Cardiac fibroblast (primary cell): ENCODE measurements at places on chromosomes 5 and 9.

GRCh38 chr9:134961331-134962064 lies 43.8 kb upstream of the FCN1 start:
- no peak for DNase-seq

DNA sequence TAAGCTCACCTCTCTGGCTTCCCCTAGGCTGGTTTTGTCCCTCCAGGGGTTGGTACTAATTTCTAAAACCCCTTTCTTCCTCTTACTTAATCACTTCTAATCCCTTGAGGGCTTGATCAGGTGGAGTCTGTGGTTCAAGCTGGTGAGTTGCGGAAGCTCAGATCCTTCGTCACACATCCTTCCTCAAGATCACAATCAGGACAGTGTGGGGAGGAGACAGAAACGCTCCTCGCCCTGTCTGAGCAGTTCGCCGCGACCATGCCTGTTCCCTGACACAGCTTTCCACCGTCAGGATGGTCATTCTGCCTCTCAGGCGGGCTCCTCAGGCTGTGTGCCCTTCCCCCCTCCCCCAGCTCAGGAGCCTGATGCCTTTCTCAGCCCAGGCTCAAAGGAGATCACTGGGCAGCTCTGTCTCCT lies 24.3 kb downstream of the CPLX2 start:
- DNase-seq: peak; percentile 13

DNA sequence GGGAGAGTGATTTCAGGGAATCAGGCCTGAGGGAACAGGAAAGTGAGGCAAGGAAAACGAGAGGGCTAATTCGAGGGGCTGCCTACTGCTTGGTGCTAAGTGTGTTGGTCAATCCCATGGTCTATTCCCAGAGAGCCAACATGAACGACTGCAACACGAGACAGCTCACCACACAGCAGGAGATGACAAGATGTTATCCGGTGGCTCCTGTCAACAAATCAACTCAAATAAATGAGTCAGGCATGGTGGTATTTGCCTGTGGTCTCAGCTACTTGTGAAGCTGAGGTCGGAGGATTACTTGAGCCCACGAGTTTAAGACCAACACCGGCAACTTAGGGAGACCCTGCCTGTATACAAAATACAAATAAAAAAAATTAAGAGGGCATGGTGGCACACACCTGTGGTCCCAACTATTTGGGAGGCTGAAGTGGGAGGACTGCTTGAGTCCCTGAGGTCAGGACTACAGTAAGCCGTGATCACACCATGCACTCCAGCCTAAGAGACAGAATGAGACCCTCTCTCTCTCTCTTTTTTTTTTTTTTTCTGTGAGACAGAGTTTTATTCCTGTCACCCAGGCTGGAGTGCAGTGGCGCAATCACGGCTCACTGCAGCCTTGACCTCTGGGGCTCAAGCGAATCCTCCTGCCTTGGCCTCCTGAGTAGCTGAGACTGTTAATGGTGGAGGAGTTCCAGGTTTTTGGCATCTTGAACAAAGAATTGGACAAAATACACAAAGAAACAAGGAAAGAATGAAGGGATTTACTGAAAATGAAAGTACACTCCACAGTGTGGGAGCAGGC lies 9.0 kb upstream of the FAF2 start:
- DNase-seq: peak; percentile 70

DNA sequence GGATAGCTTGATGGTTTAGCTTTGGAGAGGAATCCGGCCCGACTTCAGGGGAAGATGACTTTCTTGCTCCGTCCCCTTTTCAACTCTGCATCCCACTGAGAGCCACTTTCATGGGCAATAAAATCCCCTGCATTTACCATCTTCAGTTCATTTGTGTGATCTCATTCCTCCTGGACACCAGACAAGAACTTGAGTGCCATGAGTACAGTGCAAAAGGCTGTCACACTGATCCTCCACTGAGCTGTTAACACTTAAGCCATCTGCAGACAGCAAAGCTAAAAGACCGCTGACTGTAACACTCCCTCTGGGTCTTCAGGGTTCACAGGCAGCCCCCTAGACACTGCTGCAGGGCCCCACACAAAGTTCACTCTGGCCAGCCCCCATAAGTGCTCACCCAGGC lies 48.3 kb upstream of the TCERG1 start:
- DNase-seq: no peak

- no peak for DNase-seq
Observed at GRCh38 chr9:127991017-127991756, 10.4 kb upstream of the EEIG1 start.

- DNase-seq: no peak
Observed at GRCh38 chr5:38940230-38940858, 94.5 kb downstream of the OSMR start.

GRCh38 chr5:77693913-77694312 lies 55.4 kb upstream of the OTP start:
- no peak for DNase-seq

GRCh38 chr5:142301540-142301939 lies 23.3 kb downstream of the SPRY4 start:
- no peak for DNase-seq

- peak; percentile 27 for DNase-seq
Observed at GRCh38 chr9:122164286-122164685, 4.6 kb downstream of the MORN5 start.

DNA sequence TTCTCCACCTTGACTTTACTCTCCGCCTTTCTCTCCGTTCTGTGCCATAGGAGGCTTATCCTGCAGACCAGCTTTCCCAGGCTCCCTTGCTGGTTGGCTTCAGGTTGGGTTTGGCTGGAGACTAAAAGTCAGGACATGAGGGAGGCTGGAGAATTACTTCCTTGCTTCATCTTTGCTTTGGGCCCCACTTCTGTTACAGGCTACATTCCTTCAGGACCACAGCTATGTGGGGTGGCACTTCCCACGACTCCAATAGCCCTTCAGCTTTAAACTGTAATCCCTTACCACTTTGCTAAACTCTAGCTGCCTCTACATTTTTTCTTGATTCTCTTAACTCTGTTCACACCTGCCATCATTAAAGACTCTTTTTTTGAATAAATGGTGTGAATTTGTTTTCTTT lies 186.7 kb upstream of the NR4A3 start:
- DNase-seq: no peak

- no peak for DNase-seq
Observed at GRCh38 chr5:11931638-11932037, 27.4 kb upstream of the CTNND2 start.

- peak; percentile 48 for DNase-seq
Observed at GRCh38 chr5:114055318-114056184, 306.3 kb upstream of the KCNN2 start.

- no peak for DNase-seq
Observed at GRCh38 chr9:21754741-21755140, 47.7 kb upstream of the MTAP start.

- no peak for DNase-seq
Observed at GRCh38 chr5:169003721-169004541, 297.0 kb downstream of the SLIT3 start.

GRCh38 chr5:148807851-148808250 lies 18.6 kb upstream of the ADRB2 start:
- DNase-seq: no peak

DNA sequence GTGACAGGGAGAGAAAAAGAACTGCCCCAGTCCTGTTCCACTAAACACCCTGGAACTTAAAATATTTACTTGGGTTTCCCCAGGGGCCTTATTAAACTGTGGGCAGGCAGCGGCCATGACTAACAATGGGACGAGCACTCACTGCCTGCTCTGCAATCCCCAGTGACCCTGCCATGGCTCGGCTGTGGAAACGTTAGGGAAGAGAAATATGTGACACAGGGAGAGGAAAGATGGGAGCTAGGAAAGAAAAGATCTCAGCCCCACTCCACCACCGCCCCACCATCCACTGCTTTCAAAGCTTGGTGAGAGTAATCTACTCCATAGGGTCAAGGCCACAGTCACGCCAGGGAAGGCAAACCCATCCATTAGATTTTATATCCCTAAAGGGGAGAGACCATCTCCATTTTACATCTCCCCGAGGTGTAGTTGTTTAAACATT lies 117.6 kb downstream of the EFNA5 start:
- no peak for DNase-seq

DNA sequence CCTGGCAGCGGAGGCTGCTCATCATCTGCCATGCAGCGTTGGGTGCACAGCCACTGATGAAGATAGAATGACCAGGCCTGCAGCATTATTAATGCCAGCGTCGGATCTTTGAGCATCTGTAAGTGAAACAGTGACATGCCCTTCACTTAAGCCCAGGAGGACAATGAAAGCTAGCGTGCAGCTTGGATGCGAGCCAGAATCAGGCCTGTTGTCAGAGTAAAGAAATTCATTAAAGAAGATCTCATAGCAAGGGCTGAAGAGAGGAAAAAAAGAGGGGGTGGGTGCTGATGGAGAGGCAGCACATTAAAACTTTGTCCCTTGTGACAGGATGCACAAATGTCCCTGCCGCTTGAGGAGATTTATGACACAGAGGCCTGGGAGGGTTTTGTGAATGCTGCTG lies 186.1 kb upstream of the MAST4 start:
- DNase-seq: no peak

- DNase-seq: no peak
Observed at GRCh38 chr5:156971848-156972525, 9.0 kb upstream of the TIMD4 start.

DNA sequence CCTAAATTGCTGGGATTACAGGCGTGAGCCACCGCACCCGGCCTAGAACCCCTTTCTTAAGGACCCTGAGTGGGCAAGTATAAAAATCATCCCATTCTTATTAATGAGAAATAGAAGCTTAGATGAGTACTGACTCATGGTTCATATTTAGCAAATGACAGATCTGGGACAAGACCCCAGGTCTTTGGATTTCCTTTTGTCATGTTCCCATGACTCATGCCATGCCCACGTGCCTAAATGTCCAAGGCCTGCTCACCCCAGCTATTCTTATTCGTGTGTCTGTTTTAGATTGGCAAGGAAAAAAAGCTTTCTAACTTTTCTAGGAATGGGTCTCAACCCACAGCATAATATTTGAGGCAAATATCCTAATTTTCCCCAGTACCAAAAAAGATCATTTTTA lies 57.7 kb upstream of the RPS23 start:
- DNase-seq: no peak

- peak; percentile 82 for DNase-seq
Observed at GRCh38 chr9:15999422-16000339, 446.8 kb downstream of the CCDC171 start.

DNA sequence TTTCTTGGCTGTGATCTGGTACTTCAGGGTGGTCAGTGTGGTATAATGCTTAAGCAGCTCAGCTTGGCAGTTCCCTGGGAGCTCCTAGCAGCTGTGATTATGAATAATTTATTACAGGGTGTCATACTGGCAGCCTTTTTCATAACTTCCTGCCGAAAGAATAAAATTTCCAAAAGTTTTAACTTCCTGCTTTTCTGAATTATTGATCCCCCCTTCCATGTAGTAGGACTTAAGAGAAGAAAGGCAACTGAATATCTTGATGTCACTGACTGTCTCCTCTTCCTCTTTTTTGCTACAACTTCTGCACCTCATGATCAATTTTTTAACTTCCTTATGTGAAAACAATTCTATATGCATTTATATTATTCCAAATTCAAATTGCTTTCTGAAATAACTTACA lies 74.3 kb upstream of the SPEF2 start:
- no peak for DNase-seq

DNA sequence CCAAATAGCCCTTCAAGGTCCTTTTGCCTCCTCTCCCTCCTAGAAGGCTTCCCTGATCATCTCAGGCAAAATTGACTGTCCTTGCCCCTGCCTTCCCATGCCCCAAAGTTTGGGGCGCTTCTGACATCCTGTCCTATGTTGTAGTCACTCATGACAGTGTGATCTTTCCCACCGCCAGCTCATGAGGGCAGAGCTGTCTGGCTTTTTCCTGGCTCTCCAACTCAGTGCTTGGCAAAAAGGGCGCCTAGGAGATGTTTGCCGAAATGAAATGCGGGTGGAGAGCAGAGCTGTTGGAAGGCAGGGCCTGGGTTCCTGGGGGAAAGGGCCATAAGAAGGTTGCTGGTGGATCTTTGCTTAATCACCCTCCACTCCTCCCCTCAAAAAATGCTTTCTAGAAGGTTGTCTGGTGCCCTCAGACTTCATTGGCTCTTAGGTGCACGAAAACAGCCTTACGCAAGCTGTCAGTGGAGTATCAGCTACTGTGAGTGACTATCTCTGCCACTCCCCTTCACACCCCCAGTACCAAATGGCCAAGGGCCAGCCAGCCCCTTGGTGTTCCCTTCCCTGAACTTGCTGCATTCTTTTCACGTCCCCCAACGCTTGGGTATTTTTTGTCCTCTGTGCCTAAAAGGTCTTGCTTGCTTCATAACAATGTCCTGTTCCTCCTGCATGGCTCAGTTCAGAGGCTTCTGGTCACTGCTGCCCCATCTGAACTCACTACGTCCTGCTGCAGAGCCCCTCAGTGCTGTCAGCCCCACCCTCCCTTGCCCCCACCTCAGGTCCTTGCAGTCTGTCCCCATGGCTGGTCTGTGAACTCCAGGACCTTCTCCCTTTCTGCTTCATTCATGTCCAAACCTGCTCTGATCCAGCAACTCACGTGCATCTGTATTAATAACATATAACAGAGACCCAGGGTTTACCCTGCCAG lies 2.6 kb upstream of the SLC25A51 start:
- no peak for DNase-seq

DNA sequence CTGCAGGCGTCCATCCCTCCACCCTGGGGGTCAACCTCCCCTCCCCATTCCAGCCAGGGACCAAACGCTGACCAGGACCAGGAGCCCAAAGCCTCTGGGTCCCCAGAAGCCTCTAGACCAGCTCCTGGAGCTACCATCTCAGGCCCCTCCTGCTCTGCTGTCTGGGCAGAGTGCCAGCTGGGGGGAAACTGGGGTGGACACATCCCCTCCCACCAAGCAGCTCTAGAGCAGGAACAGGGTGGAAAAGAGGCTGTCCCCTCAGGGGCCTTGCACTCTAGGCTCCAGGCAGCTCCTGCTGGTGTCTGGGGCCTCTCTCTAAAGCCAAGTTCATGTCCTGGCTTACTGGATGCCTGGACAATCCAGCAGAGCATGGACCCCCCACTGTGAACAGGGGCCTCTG lies 4.4 kb downstream of the SSNA1 start:
- no peak for DNase-seq

DNA sequence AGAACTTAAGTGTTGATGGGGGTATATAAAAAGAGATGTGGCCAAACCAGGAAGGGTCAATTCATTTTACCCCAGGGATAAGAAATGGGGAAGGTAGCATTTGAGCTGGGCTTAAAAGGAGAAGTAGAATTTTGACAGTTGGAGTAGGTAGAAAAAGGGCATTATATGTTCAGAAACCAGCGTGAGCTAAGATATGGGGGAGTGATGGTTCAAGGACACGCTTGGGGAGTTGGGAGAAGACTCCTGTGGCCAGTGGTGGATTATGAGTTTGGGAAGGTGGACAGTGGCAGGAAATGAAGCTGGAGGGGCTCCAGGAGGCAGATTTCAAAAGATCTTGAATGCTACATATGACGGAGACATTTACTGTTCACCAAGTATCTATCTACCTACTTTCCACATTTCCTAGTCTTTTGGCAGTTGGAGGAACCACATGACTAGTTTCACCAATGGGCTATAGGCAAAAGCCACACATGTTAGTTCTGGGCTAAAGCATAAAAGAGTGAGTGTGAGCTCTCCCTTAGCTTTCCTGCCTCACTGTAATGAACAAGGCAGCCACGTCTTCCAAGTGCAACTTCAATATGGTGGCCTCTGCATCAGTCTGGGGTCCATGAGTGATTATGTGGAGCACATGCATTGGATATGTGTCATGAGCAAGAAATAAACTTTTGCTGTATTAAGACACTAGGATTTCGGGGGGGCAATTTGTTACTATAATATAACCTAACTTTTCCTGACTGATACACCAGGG lies 15.7 kb upstream of the GSN start:
- no peak for DNase-seq

- DNase-seq: no peak
Observed at GRCh38 chr5:55538661-55539060, 3.9 kb upstream of the PLPP1 start.

GRCh38 chr5:138138949-138139780 lies at the start of gene NME5:
Gene NME5, minus strand, starts transcription at chr5:138139428. Its CDS starts 648 bp downstream, at chr5:138138780.
- DNase-seq: peak; percentile 72
